ENCODE measurements at places on chromosomes 3 and 15.

DNA sequence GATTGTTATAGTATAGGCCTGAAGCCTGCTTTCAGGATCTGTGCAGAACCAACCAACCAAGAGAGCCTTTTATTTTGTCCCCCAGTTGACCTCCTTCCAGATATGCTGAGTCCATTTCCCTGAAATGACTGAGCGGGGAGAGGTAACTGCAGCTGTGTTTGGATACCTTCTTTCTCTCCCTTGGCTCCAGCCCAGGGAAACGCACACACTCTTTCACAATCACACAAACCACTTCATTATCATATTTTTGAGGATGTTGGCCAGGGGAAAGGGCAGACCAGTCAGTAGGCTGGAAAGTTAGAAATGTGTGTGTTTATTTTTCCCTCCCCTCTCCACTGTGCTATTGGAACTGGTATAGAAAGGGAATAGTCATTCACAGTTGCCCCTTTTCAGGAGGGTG lies 417.7 kb upstream of the TBL1XR1 start:
- no peak for DNase-seq

DNA sequence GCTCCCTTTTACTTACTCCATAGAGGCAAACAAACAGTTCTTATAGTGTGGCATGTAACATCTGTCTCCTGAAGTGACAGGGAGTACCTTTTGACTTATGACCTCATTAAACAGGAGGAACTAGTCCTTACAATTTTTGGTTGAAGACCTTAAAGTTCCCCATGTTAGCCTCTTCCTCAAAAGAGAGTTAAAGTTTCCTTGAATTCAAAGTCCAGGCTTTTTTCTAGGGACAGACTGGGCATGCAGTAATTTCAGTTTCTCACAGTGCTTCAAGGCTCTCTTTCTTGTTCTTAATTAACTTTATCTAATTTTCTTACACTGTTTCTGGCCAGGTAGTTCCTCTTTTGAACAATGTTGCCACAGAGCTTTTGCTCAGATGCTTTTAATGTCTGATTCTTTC lies 12.1 kb downstream of the GOLM2 start:
- DNase-seq: no peak

- DNase-seq: no peak
Observed at GRCh38 chr3:9946112-9947024, 5.8 kb downstream of the PRRT3 start.

GRCh38 chr3:156360083-156360482 lies 194.8 kb downstream of the SSR3 start:
- DNase-seq: no peak

GRCh38 chr3:130850044-130850797 lies 43.7 kb upstream of the ATP2C1 start:
- DNase-seq: no peak

DNA sequence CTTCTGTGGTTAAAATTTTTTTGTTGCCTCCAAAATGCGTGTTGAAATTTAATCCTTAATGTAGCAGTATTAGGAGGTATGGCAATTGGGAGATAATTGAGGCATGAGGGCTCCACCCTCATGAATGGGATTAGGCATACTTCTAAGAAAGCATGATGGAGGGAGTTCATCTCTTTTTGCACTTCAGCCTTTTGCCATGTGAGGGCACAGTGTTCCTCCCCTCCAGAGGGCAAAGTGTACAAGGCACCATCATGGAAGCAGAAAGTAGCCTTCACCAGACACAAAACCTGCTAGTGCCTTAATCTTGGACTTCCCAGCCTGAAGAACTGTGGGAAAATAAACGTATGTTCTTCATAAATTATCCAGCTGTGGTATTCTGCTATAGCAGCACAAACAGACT lies 429.5 kb downstream of the ZIC1 start:
- no peak for DNase-seq

DNA sequence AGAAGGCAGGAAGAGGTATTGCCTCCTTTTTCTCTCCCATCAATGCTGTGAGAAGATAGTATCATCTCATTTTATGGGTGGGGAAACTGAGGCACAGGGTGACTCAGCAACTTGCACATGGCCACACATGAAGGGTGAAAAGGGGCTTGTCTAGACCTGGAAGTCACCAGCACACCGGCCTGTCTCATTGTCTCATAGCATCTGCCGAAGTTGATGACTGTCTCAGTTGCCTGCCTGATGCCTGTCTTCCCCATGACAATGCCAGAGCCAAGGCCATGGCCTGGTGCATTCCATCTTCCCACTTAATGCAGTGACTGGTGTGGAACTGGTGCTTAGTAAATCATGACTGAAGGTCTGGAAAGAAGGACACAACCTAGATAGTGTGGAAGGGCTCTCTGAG lies 27.9 kb upstream of the PRR23E start:
- no peak for DNase-seq

GRCh38 chr3:31268868-31269267 lies 263.9 kb upstream of the STT3B start:
- no peak for DNase-seq

DNA sequence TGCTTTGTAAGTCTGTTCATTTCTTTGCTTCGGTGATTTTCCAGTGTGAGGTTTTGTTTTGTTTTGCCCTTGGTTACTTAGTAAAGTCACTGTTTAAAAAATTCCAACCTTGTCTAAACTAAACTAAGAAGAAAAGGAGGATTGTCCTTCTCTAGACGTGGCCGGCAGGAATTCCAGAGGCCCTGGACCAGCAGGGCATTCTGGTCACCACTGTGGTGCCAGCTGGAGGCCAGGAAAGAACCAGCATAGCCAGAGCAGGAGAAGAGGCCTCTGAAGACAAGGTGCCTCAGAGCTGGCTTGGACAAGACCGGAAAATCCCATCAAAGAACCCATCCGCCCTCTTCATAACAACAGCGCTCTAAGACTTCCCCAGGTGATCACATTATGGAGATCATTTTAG lies 8.2 kb downstream of the PLOD2 start:
- no peak for DNase-seq

DNA sequence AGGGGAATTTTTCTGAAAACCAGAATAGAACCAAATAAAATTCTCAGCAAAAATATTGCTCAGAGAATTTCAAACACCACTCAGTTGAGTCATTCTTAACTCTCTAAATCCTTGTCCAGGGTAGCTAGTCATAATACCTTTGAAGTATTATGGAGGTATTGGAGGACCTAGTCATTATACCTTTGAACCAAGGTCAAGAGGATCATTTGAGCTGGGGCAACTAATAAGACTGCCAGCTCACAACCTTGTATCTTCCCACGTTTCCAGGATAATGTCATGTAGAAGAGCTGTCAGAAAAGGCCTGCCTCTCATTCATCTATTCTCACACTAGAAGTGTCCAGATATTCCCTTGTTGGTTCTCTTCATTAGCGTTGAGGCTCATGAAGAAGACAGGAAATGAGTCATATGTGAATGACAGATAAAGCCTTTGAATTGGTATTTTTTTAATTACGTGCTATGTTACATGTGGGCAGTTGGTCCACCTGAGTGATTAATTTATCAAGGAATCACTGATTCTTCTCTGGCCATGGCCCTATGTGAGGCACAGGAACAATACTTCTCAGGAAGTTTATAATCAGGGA lies 48.3 kb downstream of the TOPAZ1 start:
- no peak for DNase-seq

GRCh38 chr3:132346841-132347736 lies 29.9 kb downstream of the ACP3 start:
- no peak for DNase-seq

DNA sequence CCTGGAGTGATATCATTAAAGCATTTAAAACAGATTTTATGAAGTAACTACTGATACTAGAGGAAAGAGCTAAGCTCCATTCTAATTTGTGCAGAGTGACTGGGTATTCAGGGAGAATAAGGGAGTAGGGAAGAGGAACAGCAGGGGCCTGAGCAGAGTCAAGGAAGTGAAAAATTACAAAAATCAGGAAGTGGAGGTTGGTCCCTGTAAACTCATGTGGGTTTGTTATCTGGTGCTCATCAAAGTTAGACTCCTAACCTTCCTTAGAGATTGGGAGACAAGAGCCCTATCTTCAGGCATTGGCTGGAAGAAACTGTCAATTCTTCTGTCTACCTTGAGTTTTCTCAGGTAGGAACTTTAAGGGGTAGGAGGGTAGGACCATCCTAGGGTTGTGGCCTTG lies 82.5 kb downstream of the NEK11 start:
- no peak for DNase-seq

DNA sequence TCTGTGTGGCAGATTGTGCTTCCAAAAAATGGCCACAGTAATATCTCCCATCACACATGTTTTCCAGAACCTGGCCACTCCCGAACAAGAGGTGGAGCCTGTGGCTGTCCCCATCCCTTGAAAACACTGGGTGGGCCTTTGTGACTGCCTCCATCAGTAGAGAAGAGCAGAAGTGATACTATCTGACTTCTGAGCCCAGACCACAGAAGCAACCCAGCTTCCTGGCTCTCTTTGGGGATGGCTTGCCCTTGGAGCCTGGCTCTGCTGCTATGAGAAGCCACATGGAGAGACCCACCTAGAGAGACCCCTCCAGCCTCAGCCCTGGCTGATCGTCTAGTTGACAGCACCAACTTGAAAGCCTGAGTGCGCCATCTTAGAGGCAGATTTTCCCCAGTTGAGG lies 39.8 kb upstream of the CMTM8 start:
- no peak for DNase-seq

DNA sequence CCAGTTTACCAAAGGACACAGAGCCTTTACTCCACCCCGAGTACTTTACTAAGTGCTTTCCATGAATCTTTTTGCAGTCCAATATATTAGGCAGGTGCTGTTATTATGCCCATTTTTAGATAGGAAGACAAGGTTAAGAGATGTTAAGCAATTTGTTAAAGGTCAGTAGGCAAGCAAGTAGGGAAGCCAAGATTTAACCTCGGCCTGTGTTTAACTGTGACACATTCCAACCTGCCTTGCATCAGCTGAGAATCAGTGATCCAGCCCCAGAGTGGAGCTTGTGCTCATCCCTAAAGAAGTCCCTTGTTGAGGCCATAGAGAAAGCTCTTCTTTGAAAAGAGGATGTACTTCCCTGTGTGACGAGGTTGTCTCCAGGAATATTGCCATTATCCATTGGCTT lies 51.3 kb upstream of the C15orf61 start:
- no peak for DNase-seq

GRCh38 chr3:79047581-79047980 lies 720.2 kb downstream of the ROBO1 start:
- DNase-seq: no peak

DNA sequence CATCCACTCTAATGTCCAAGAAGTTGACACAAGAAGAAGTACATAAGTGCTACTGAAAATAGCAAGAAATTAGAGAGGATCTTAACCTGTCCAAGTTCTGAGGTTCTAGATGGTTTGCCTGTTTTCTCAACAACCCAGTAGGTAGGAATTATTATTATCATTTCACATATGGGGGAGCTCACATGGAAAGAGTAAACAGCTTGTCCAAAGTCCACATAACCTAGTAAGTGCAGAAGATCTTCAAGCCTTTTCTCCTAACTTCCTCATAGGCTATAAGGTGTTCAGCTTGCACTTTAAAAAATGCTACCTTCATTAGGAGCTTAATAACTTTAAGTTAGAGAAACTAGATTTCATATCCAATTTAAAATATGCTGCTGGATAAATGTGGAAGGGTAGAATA lies 3.0 kb downstream of the SLC2A2 start:
- no peak for DNase-seq

DNA sequence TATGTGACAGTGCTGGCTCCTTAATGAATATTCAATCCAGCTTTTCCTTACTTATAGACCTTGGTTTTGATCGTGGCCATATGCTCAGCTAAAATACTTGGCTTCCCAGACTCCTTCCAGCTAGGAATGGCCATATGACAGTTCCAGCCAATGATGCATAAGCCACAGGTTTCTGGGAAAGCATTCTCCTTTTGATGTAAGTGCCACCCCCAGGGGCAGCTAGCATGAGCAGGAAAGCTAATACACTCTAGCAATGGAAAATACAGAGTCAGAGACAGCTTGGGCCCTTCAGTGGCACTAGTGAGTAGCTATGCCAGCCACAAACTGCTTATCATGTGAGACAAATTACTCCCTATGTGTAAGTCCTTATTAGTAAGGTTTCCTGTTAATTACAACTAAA lies 26.7 kb downstream of the TBC1D2B start:
- no peak for DNase-seq

DNA sequence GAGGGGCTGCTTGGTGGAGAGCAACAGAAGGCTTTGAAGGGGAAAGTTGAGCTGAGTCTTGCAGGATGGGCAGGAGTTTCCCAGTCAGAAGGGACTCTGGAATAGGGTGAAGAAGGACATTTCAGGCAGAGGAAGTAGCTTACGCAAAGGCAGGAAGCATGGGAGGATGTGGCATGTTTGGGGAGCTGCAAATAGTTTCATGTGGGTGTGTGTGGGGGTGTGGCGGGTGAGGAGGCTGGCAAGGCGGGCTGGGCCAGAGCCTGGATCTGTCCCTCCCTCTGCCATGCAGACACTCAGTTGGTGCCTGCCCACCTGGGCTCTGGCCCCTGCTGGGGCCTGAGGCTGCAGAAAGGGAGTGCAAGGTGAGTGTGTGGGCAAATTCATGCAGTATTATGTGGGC lies 10.4 kb downstream of the TEX264 start:
- DNase-seq: no peak

DNA sequence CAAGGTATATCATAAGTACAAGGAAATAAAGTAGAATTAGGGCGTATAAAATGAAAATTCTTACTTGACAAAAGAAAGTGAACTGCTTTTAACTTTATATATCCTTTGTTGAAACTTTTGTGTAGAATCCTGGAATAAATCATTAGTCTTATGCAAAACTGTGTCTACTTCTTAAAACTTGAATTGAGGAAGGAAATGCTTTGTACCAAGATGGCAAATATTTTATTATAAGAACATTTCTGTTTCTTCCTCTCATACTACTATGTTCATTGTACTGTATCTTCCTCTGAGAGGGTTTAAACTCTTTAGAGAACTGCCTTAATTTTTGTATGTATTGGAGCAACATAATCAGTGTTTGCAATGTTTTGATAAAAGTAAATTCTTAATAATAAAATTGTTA lies 42.0 kb downstream of the RASA2 start:
- no peak for DNase-seq

DNA sequence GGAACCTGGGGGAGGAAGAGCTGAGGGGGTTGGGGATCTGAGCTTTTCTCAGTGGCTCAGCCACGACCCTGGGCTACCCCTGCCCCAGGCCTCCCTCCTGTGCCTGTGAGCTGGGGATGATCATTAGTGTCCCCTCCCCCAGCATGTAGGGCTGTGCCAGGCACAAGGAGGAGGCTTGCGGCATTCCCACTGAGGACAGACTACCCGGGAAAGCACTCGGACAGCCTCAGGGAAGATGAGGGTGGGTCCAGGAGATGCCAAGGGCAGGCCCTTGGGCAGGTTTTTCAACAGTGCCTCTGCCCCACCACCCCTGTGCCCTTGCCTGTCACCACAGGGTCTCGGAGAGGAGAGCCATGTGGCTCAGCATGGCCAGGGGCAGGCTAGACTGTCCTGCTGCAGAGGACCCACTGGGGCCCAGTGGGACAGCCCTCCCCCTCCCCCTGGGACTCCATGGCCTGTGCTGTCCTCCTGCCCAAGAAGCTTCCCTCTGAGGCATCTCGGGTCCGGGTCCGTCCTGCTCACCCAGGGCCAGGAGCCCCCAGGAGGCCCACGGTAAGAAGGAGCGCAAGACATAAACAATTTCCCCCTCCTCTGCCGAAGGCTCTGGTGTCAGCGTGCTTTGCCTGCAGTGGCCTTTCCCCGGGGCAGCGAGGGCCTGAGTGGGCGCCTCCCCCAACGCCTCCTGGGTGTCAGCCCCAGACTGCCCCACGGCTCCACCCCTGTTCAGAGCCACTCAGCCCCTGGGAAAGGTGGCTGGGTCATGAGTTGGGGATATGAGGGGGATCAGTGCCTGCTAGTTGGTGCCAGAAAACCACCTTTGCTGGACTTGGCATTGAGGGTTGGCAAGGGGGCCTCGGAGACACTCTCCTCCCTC lies 192.5 kb downstream of the GOLGA6L6 start:
- no peak for DNase-seq

- no peak for DNase-seq
Observed at GRCh38 chr3:180926526-180926925, 14.1 kb downstream of the FXR1 start.

Measured in NCI-H446 treated with DMSO at 0.1 percent for 48 hours (cell line).